ENCODE measurements at places on chromosomes 7 and 10.
A peak's percentile ranks its signal among the peaks of the same experiment; 100 is the strongest.

DNA sequence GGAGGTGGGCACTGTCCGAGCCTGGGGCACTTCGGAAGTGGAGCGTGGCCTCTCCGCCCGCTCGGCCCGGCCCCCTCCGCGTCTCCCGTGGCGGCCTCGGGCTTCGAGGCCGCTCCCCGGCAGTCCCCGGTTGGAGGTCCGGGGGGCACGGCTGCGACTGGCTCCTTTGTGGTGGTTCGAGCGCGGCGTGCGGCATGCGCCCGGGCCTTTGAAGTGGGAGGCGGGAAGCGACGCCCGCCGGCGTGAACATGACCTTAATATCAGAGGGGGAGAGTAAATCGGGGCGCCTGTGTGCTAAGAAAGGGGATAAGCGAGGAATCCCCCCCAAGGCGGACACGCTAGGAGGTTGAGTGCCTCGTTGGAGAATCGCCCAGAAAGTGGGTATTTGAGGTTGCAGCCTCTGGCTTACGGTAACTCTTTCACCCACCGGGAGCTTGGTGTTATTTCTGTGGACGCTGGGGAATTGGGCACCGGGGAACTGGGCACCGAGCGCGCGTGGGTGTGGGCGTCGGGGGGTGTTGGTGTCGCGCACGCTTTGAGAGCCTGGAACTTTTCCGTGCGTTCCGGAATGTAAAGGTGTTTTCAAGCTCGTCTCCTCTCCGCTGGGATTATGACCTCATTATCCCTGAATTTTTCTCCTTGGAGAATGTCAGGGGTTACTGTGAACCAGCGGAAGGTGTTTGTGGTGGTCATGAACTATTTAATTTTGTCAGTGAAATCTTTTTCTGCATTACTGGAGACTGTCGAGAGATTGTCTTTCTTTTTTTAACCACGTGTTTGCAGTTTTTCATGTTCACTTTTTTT is 660 bp downstream of the SUV39H2 start:
- peak; percentile 32 for DNase-seq

GRCh38 chr7:131021902-131022301 is 287.9 kb upstream of the KLF14 start:
- DNase-seq: no peak

DNA sequence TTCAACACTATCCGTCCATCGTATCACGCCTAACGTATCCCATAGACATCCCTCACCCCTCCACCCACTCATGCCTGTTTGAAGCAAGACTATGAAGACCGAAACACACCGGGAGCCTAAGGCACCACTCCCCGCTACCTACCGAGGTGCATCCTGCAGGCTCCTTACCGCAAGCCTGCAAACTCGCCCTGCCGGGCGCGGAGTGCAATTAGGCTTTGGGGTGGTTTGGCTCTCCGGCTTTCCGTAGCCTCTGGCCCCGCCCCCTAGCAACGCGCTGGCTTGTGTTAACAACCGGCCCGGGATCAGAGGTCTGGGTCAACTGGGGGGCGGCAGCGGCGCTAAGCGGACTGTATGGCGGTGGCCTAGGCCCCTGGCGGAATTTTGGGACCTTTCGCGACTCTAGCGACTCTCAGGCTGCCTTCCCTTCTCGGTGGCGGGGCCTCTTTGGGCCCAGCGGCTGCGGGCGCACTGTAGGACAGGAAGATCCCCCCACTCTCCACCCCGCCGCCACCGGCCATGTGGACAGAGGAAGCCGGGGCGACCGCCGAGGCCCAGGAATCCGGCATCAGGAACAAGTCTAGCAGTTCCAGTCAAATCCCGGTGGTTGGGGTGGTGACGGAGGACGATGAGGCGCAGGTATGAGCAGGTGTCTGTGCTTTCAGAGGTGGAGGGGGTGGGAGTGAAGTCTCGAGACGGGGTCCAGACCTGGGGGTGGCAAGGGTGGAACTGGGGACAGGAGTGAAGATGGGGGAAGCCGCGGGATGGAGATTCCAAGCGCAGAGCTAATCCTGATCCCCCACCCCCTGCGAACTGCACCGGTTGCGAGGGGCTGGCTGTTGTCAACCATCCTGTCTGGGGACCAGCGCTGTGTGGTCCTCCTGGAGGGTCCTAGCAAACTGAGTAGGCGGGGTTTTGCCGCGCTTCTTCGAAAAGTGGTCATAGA is at the start of gene CFAP69:
Gene CFAP69 (plus strand): TSS at position 266 of the 943 bp plus-strand sequence. CDS start 251 bp downstream, at position 517.
- peak; percentile 82 for DNase-seq

DNA sequence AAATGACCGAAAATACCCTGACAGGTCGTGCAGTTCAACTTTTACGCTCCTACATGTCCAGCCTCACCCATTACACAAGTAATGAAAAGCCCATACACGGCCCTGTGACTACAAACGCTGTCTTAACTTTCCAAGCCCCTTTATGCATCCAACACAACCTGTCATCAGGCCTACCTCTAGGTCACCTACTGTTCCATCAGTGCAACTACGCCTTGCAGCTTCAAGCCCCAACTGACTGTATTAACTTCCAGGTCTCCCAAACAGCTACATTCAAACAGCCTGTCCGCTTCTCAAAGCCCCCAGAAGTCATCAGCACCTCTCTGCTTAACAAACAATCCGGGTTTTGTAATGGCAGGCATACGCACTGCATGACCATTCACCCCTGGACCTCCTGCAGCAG is 19.2 kb downstream of the ZNF107 start:
- DNase-seq: no peak

- no peak for DNase-seq
Observed at GRCh38 chr7:100897772-100898454, 2.2 kb upstream of the ACHE start.

GRCh38 chr7:47087866-47088265 is 494.0 kb downstream of the TNS3 start:
- no peak for DNase-seq

DNA sequence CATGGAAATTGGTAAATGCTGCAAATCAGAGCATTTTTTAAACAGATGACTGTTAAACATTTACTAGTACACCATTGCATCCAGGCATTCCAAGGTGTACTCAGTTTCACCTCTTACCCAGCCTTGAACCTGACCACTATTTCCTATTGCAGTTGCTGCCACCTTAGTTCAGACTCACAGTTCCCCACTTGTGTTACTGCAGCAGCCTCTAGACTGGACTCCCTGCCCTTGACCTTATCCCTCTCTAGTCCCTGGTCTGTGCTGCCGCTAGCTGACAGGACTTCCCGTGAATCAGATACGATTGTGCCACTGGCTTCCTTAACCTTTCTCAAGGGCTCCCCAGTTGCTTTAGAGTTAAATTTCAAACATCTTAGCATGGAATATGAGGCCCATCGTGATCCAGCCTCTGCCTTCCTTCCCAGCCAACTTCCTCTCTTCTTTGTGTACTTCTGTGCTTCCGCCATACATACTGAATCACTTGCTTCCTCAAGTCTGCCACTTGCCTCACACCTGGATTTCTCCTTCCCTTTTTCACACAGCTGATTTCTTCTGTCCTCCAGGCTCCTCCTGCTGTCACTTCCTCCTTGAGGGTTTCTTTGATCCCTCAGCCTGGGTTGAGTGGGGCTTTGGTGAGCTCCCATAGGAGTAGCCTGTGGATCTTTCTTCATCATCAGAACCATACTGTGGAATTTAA is 118.7 kb upstream of the GJD4 start:
- DNase-seq: no peak

GRCh38 chr7:70700941-70701425 is 431.0 kb upstream of the GALNT17 start:
- no peak for DNase-seq

DNA sequence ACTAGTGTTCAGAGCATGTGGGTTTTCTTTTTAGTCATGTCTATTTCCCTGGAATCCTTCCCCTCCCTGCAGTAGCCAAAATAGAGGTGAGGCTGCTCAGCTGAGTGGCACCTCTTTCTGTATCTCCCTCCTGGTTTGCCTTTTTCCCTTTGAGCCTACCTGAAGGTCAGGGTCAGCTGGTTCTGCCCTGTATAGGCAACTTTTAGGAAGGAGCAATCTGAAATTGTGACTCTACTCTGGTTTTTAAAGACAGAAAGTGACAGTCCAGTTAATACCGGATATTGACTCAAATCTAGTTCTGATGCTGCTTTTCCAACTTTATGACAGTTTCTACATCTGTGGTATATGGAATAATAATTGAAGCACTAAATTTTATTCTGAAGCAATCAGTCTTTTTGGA is 26.0 kb downstream of the CCM2 start:
- no peak for DNase-seq

- no peak for DNase-seq
Observed at GRCh38 chr7:109532262-109532992, 962.8 kb downstream of the DNAJB9 start.

DNA sequence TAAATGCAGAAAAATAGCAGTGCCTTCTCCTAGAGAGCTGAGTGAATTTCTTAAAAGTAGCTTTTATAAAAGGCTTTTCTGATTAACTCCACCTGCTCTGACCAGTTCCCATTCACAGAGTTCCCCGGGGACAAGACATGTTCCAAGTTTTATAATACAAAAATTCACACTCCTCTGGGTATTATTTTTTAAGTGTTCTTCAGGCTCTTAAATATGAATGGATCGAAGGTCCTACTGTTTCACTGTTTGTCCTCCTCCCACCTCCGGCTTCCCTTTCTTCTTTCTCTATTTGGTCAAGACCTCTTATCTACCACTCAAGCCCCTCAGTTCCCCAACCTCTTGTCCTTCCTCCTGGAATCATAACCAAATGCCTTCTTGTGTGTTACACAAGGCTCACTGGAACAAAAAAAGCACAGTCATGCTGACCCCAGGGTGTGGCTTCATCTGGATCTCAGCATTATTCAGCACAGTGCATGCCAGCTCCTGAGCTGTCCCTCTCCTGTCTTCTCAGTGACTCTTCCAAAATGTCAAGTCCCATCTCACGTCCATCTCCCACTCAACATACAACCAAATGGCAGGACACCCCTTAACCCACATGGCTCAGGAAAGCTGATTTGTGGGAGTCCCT is 222.4 kb downstream of the SORCS1 start:
- DNase-seq: no peak

DNA sequence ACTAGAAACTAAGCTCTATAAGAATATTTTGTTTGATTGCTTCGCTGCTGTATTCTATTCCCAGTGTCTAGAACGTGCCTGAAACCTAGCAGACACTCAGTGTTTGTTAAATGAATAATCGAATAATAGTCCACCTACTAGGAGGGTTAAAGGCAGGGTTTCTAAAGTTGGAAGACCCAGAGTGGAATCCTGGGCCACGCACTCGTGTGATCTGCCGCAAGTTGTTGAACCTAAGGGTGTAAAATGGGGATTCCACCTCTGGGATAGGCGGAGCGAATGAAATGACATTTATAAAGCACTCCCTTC is 702 bp upstream of the AGFG2 start:
- DNase-seq: no peak

DNA sequence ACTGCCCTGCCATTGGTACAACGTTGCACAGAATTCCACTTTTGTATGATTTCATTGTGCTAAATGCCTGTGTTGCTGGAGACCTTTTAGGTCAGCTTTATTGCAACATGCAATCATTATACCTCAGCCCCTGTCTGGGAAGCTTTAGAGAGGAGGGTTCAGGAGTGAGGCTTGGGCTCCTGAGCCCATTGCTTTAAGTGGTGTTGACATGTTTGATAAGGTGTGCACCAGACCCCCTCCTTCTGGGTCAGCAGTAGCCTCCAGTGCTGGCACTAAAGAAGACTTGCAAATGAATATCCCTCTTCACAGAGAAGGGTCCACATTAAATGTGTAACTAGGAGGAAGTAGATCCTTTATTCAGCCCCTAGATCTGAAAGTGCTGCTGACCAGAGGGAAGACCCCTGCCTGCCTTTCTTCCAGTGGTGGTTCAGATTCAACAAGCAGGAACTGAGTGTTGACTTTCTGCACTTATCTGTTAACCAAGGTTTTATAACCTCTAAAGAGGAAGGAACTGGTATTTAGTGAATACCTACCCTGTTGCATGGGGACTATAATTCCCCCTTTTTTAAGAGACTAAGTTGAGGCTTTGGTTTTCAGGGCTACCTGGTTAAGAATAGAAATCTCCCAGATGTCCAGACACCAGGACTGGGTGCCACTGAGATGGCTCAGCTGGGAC is 369.4 kb upstream of the IGFBP3 start:
- no peak for DNase-seq

- peak; percentile 70 for DNase-seq
Observed at GRCh38 chr10:120948889-120949608, 97.9 kb downstream of the WDR11 start.

- no peak for DNase-seq
Observed at GRCh38 chr7:150951521-150951920, 26.6 kb downstream of the KCNH2 start.

DNA sequence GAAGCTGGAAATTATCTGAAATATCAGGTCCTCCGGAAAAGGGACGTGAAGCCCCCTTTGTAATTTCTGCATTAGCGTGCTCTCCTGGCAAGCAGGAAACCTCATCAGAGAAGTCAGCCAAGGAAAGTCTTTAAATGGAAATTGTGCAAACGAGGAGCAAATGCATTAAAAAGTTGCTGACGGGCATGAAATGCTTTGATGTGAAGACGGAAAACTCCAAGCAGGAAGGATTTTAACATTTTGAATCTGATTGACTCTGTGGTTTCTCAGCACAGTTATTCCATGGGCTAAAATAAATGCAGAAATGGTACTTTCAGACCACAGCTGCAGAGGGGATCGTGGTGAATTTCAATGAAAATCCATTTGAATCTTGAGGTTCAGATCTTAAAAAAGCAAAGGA is 167.8 kb downstream of the AHR start:
- DNase-seq: no peak

GRCh38 chr7:30447466-30447865 is 31.1 kb downstream of the NOD1 start:
- DNase-seq: no peak

DNA sequence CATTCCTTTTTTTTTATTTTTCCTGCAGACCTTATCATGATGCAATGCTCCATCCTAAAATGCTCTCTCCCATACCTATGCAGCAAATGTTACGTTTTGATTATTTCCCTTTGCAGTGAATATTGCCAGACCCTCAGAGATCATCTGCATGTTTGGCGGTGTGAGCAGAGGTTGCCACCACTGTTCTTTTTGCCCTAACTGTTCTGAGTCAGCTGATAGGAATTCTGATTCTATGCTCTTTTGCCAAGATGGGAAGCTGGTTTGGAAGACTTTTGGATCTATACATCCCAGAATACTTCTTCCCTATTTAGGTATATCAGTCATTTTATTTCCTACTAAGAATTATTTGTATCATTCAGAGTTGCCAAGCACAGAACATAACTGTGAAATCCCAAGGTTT is 130.5 kb downstream of the KLF6 start:
- no peak for DNase-seq

GRCh38 chr10:126156503-126156902 is 231.8 kb downstream of the ADAM12 start:
- DNase-seq: no peak

DNA sequence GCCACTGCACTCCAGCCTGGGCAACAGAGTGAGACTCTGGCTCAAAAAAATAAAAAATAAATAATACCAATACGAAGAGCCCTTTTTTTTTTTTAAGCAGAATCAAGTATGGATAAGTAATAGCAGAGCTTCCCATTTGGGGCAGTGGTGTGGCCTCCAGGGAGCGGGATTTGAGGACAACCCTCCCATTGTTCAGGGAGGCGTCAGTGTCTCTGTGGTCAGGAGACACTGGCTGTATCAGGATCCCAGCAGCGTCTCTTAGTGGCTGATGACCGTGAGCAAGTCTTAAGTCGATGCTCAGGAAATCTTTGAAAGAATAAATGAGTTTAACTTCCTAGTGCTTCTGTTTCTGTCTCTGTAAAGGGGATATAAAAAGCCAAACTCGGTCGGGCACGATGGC is 25.2 kb upstream of the SH2B2 start:
- DNase-seq: no peak
